Fibroblast of villous mesenchyme (primary cell): ENCODE measurements at places on chromosomes 16 and 17.
A peak's percentile ranks its signal among the peaks of the same experiment; 100 is the strongest.

GRCh38 chr17:13888056-13888609, 181.2 kb upstream of the COX10 start:
- DNase-seq = peak; percentile 33

- peak; percentile 51 for DNase-seq
Observed at GRCh38 chr16:75070012-75070841, 46.4 kb downstream of the LDHD start.

DNA sequence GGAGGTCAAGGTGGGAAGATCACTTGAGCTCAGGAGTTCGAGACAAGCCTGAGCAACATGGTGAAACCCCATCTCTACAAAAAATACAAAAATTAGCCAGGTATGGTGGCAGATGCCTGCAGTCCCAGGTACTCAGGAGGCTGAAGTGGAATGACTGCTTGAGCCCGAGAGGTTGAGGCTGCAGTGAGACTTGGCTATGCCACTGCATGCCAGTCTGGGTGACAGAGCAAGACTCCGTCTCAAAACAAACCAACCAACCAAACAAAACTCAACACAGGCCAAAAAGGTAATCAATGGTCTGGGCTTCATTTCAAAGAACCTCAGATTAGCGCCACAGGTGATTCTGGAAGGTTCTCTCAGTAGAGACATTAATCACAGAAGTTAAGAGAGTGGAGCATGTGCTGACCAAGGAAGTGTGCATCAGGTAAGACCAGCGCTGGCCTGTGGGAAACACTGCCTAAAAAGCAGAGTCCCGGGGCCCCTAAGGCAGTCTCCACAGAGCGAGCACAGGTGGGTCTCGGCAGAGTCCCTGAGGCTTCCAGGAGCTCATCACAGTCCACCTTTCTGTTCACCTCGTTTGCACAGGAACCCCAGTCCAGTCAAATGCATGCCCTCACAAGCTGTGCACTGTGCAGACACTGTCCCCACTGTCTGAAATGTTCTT, 71.5 kb upstream of the TRAP1 start:
- no peak for DNase-seq

GRCh38 chr17:2400474-2400866, 390 bp downstream of the MNT start:
- DNase-seq = peak; percentile 64
